ENCODE measurements at places on chromosomes 3 and 15. TPM values are rescaled to one million over a fixed set of nuclear protein-coding genes. Genes with fewer than 3 reads are reported as not detected.

DNA sequence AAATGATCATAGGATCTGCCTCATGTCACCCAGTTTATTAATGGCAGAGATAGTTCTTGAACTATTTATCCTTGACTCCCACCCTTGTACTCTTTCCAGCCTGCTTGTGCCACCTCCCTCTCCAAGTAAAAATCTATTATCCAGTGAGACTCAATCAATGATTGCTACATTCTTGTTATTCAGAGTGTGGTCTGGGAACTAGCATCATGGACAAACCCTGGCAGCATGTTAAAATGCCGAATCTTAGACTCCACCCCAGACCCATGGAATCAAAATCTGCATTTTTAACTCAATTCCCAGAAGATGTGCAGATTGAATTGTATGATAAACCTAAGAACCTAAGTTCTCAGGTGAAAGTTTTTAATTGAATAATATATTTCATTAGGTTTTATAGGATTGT, 34.7 kb upstream of the PYDC2 start:
- H3K27me3 ChIP-seq = no peaks in the 10 kb centered on the region
- H3K4me3 ChIP-seq = no peak overlapping the region
- H3K36me3 ChIP-seq = no peaks in the 10 kb centered on the region
- no peak overlapping the region for H3K27ac ChIP-seq
- DNase-seq = no peak
- no peaks in the 10 kb centered on the region for H3K4me1 ChIP-seq

Gene GOLGA6A
- not detected for total RNA-seq

Gene OSTN
- not detected for total RNA-seq

GRCh38 chr15:57054204-57054750, 135.8 kb downstream of the TCF12 start:
- DNase-seq = no peak
- peaks cover 2% of the 10 kb centered on the region for H3K36me3 ChIP-seq
- peaks cover 27% of the 10 kb centered on the region for H3K4me1 ChIP-seq
- H3K4me3 ChIP-seq = no peak overlapping the region
- H3K27ac ChIP-seq = no peak overlapping the region
